ENCODE measurements at places on chromosomes 7 and 10.

DNA sequence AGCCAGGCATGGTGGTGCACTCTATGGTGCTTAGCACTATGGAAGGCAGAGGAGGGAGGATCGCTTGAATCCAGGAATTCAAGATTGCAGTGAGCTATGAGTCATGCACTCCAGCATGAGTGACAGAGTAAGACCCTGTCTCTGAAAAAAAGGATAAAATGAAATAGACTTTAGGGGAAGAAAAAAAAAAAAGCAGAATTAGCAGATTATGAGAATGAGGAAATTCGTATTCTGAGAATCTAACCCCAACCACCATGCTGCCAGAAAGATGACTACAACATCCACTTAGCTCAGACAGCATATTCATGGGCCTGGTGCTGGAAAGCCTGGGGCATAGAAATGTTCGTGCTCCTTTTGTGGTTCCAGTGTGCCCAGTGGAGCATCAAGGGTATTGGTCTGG lies 63.3 kb downstream of the TMEM26 start:
- no peak for DNase-seq

- DNase-seq, result no peak
These were observed 36.9 kb upstream of the SH2D4B start for GRCh38 chr10:80500572-80501380.

DNA sequence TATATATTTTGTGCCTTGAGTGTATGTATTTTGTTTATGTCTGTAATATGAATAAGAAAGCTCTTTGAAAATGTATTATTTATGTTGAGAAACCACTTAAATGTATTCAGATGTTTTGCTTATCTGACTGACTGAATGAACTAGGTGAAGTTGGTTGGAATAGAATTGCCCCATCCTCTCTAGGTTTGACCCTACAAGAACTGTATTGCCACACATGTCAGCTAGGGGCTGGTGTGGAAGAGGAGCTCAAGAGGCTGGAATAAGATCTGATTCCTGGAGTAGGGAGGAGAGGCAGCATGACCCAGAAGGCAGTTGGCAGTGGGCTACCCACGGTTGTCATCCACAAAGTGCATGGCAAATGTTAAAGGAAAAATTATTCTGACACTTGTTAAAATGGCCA lies 9.1 kb downstream of the SSMEM1 start:
- DNase-seq, result no peak

- no peak for DNase-seq
These were observed 3.3 kb upstream of the UBE2H start for GRCh38 chr7:129955993-129956543.

GRCh38 chr7:113659416-113659815 lies 259.4 kb downstream of the PPP1R3A start:
- no peak for DNase-seq

DNA sequence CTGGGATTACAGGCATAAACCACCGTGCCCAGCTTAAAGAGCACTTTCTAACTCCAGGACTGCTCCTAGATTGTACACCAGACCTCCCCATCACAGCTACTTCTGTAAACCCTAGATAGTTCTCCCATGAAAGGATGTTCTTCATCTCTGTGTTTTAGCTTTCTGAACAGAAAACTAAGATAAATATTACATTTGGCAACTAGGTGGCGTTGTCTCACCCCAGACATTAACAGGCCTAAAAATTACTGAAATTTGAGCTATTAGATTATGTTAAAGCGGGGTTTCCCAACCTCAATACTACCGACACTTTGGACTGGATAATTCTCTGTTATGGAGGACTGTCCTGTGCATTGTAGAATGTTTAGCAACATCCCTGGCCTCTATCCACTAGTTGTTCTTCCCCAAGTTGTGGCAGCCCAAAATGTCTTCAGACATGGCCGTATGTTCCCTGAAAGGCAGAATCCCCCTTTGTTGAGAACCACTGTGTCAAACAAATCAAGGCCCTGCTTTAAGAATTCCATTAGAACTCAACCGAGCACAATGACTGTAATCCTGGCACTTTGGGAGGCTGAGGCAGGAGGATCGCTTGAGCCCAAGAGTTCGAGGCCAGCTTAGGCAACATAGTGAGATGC lies 19.1 kb downstream of the ATOH7 start:
- no peak for DNase-seq

GRCh38 chr10:21314111-21314626 lies 211.3 kb downstream of the SKIDA1 start:
- DNase-seq, result no peak

GRCh38 chr10:13634207-13634606 lies 47.4 kb downstream of the PRPF18 start:
- DNase-seq, result no peak

DNA sequence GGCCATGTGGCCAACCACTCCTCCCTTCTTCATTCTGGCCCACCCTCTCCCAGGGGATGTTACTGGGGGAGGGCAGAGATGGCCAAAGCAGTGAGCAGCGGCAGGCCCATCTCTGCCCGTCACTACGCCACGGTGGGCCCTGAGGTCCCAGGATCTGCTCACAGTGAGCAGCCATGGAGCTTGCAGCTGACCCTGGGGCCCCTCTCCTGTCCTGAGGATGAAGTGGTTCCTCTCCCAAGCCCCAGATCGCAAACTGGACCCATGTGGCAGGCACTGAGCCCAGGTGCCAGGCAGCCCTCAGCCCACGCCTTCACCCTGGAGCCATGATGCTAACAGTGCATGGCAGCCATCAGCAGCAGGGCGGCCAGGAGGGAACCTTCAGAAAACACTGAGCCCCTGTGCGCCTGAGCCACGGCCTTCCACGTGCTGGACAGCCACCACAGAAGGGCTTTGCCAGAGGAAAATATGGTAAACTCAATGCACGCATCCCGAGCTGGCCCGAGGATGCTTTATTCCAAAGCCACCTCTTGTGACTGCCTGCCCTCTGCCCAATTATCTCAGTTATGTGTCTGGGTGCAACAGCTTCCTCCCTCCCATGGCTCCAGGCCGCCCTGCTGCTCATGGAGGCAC lies 485.7 kb downstream of the PTPRN2 start:
- no peak for DNase-seq

GRCh38 chr10:16965740-16966447 lies 148.7 kb upstream of the RSU1 start:
- no peak for DNase-seq

GRCh38 chr7:86558680-86559501 lies 84.8 kb upstream of the GRM3 start:
- DNase-seq, result no peak
